Naive thymus-derived CD8-positive, alpha-beta T cell (primary cell): ENCODE measurements at places on chromosomes 11 and 22. TPM values are rescaled to one million over a fixed set of nuclear protein-coding genes. Genes with fewer than 3 reads are reported as not detected.

The HBG1 gene
- polyA plus RNA-seq = not detected

The CDKN1C gene
- 0.27 TPM for polyA plus RNA-seq

The NPTXR gene
- polyA plus RNA-seq = 0.73 TPM

The PARVG gene
- polyA plus RNA-seq = 77.8 TPM

The ELMOD1 gene
- not detected for polyA plus RNA-seq

The UBQLN3 gene
- polyA plus RNA-seq = not detected

The OR9G1 gene
- polyA plus RNA-seq = not detected

The MORC2 gene
- polyA plus RNA-seq = 22.3 TPM
